ENCODE measurements at places on chromosomes 3 and 15. TPM values are rescaled to one million over a fixed set of nuclear protein-coding genes. Genes with fewer than 3 reads are reported as not detected.

ELP6 gene
- polyA plus RNA-seq: 30.7 TPM

DNA sequence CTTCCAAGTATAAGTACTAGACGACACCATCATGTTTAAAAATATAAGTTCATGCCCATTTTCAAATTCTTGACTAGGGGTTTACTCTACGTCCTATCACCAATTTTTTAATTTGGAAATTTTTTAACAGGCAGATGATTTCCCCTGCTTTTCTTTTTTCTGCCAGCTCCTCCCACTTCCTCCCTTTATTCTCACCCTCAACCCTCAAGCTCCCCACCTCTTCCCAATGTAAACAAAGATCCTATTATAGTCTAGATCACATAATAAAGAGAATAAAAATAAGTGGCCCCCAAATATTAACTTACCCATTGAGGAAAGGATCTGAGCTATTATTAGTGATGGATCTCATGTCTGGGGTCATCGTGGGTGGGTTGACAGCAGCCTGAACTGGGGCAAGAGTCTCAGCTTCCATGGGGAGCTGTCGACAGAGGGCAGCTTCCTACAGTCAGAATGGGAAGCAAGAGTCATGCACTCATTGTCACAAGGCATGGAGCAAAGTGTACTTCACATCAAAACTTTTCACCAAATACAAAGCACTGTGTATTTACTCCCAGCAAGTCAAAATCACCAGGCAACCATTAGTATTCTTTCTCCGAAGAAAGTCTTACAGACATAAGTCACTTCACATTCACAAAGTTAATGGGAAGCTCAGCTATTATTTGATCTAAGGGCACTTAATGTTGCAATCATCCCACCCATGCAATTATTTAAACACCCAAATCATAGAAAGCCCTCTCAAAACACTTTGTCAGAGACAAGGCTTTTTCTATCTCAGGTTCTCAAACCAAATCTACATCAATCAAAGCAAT, 53.2 kb downstream of the TM4SF4 start:
- DNase-seq: no peak

DNA sequence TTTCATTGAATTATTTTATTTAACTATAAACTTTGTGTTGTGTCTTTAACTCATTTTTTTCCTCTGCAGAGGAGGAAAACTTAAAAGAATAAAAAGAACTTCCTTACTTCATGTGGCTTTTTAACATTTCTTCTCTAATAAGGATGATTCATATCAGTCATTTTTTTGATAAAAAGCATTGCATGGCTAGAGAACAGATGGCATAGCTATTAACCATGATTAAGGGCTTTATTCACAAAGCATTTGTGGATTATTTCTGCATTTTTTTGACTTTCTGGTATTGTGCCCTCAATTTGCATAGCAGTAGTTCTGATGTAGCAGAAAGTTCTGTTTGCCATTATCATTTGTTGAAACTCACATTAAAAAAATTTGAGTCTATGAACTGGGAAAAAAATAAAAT, 540.8 kb downstream of the SI start:
- DNase-seq: no peak

GRCh38 chr3:126538316-126538715, 14.4 kb downstream of the CHST13 start:
- no peak for DNase-seq

DNA sequence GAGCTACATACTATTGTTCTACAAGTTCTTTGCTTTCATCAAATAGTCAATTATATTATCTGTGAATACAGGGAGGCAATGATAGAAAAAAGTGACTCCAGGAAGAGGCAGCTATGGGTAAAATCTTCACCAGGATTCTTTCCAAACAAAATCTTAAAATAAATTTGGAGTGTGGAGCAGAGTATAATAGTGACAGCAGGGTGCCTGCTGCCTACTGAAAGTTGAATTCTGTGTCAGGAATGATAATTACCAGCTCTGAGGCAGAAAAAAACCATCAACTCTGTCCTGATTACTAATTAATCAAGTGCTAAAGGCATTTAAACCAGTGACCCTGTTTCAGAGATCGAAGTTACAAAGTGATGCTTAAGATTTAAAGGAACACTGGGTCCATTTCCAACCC, 148.0 kb downstream of the DIPK2A start:
- no peak for DNase-seq

DNA sequence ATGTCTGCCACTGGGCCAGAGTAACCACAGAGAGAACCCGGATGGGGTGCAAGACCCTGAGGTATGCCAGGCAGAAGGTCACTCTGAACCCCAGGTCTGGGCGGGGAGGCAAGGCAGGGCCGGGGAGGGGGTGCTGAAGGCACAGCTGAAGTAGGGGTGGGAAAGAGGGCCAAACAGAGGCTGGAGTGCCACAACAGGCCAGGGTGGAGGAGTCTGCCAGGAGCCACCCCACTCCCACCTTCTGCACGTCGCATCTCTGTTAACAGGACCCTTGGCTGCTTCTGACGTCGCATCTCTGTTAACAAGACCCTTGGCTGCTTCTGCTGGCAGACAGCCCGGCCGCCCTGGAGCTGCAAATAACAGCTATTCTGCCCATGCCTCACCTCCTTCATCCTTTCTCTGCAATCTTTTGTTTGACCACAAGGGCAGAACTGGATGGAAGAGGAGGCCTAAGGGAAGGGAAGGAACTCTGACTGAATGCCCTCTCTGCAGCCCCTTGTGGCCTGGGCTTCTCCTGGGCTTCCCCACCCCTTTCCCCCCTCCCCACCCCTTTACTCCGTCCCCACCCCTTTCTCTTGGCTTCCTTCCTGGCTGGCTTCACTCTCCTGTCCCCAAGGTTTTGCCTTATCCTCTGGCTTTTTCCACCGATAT, 20.6 kb upstream of the FBLN2 start:
- DNase-seq: no peak

SPPL2A gene
- polyA plus RNA-seq: 57.2 TPM

- DNase-seq: no peak
Observed at GRCh38 chr3:28316226-28316625, 32.3 kb upstream of the ZCWPW2 start.

DNA sequence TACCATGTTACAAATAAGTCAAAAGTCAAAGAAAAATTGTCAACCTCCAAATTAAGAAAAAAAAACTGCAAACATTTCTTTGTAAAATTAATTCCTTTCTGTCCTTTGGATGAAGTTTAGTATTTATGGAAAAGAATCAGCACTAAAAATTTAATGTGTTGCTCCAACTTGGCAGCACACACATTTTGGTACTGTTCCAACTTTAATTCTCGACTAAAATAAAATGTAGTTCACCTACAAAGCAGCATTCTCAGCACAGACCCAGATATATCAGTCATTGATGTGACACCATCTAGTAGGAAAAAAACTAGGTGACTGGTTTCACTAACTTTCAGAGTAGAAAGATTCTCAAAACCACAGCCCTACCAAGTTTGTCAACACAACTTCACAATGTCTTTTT, 131.7 kb upstream of the ROBO2 start:
- no peak for DNase-seq

DNA sequence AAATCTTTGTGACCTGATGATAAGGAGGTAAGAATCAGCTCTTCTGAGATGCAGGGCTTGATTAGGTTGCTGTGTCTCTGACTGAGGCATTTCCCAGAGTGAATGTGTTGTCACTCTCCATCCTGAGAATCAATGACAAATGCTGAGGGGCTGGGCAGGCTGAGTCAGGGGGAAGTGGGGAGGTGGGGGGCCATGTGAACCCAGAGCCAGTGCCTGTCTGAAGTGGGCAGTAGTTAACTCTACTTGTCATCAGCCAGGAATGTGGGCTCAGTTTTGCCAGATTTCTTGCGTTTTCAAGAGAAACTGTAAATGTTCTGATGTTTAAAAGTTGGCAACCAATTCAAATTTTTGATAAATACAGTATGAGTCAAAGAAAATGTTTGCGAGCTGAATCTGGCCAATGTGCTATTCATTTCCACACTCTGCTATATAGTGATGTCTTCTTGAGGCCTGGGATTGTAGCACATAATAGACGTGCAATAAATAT, 3.1 kb upstream of the BNC1 start:
- DNase-seq: no peak

DNA sequence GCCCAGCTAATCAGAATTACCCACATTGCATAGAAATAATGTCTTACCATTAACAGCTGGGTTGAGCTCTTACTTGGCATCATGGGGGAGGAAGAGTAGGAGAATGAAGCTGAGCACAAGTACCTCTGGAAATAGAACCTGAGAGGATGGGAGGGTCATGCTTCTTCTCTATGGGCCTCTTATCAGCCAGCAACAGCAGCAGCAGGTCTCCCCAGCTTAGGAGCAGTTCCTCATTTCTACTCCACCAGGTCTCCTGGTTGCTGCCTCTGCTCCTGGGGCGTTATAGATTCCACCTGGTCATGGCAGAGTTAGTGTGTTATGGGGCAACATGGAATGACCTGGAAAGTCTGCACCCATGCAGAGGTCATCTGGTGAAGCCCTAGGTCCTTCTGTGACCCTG, 3.4 kb downstream of the FSD2 start:
- no peak for DNase-seq

GRCh38 chr3:22245811-22246583, 495.0 kb upstream of the ZNF385D start:
- DNase-seq: no peak

GRCh38 chr3:27345493-27345892, 23.7 kb downstream of the NEK10 start:
- DNase-seq: no peak

DNA sequence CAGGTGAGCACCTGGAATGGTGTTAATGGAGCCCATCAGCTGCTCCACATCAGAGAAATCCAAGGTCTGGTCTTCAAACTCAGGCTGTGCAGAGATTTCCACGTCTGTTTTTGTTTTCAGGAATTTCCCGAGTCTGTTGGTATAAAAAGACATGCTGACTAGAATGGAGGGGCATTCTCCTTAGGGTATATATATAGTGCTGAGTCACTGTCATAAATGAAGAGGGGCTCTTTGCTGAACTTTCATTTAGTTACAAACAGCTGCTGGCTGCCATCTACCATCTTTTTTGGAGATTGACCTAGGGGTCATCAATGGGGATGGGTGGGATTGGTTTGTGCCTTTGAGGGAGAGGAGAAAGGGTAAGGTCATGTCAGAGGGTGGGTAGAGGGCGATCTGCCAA, 27.1 kb downstream of the FSD2 start:
- DNase-seq: no peak

- no peak for DNase-seq
Observed at GRCh38 chr15:61309031-61309511, 80.0 kb upstream of the RORA start.

- DNase-seq: no peak
Observed at GRCh38 chr3:45179163-45179562, 33.0 kb upstream of the CDCP1 start.

- peak; percentile 36 for DNase-seq
Observed at GRCh38 chr3:106963442-106963841, 413.8 kb upstream of the CCDC54 start.

PPP1R14D gene
- not detected for polyA plus RNA-seq

FILIP1L gene
- polyA plus RNA-seq: 75.1 TPM

DNA sequence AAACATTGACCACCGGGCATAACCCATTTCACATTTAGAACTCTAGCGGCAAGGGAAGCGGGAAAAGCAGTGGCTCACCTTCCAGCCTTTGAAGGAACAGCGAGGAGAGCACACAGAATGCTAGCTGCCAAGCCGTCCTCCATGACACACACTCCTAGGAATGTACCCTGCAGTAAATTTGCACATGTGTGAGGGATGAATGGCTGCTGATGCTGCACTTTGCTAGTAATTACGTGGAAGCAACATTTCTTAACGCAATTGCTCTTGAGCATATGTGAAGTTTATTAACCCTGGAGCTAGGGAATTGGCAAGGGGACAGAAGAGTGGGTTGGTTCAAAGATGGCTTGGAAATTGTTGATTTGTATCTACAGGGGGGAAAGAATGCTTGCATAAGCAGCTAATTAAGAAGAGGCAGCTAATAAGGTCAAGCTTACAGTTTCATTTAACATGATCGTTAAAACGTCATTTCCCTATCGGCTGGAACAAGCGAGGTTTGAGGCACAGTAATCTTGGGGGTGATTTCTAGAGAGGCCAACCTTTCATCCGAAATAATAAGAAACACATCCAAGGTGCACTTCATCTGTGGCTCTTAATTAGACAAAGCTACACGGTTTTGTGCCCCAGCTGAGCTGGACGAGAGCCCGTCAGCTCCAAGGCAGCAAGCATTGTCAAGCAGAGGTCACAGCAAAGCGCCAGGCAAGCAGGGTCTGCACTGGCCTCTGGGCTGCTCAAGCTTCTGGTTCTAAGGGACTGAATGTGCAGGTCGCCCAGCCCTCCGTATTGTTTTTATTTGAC, 123.4 kb downstream of the CHSY1 start:
- no peak for DNase-seq

BBS4 gene
- 17.7 TPM for polyA plus RNA-seq

PRSS50 gene
- 0.10 TPM for polyA plus RNA-seq

DNA sequence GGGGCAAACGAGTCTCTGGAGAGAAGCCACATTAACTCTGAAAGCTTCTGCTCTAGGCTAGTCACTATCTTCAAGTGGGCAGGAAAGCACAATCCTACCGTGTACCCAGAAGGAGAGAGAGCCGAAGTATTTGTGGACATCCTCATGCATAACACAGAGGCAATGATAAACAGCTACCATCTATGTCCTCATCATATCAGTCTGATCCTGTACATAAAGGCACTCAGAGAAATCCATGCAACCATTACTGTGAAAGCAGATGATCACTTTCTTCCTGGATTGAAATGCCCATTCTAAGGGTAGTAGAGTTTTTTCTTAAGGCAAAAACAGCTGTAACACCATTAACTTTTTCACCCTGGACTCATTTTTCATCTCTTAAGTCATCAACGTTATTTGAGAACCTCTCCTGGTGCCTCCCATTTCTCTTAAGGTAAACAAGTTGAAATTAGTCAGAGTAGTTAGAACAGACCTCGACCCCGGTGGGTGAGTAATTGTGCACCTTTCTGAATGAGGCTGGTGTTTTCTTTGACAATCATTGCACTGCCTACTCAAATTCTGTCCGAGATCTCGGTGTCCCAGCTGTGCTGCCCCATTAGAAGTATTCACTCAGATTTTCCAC, 327.4 kb downstream of the SHQ1 start:
- DNase-seq: no peak

- peak; percentile 79 for DNase-seq
Observed at GRCh38 chr3:139343895-139344856, at the start of gene MRPS22. Gene MRPS22 (plus strand): TSS chr3:139344020. CDS start chr3:139344027, 7 bp downstream.

- peak; percentile 55 for DNase-seq
Observed at GRCh38 chr15:31236184-31237042, 90.2 kb upstream of the KLF13 start.

LHFPL4 gene
- polyA plus RNA-seq: 0.09 TPM

CCDC13 gene
- polyA plus RNA-seq: 1.5 TPM

DNA sequence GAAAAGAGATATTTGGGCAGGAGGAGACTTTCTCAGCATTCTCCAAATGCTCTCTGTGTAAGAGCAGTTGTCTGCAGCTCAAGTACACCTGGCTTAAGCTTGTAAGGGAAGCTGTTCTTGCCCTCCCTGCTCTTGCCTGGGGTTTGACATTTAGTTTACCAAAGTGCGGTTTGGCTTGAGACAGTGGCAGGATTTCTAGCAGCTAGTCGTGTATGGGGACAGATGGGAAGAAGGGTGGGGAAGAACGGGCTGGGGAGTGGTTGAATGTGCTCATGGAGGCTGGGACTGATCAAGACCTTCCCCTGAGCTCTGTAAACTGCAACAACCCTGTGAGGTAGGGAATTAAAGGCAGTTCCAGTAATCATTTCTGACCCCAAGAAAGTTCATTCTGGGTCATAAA, 39.8 kb downstream of the SQOR start:
- no peak for DNase-seq

All from urinary bladder (tissue), 4 donors.